ENCODE measurements at places on chromosomes 3 and 15.
A peak's percentile ranks its signal among the peaks of the same experiment; 100 is the strongest.

DNA sequence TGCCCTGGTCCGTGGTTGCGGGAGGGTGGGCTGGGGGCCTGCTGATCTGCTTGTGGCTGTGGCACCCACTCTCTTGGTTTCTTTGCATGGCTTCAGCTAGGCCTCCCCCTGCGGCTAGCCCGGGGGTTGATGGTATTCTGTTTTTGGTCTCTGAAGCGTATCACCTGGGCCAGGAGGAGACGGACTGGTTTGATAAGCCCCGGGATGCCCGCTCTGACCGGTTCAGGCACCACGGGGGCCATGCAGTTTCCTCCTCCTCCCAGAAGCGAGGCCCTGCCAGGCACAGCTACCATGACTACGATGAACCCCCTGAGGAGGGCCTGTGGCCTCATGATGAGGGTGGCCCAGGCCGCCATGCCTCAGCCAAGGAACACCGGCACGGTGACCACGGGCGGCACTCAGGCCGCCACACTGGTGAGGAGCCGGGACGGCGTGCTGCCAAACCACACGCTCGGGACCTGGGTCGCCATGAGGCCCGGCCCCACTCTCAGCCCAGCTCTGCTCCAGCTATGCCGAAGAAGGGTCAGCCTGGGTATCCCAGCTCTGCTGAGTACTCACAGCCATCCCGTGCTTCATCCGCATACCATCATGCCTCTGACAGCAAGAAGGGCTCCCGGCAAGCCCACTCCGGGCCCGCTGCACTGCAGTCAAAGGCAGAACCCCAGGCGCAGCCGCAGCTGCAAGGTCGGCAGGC, 11.3 kb upstream of the APEH start:
- no peak for DNase-seq

DNA sequence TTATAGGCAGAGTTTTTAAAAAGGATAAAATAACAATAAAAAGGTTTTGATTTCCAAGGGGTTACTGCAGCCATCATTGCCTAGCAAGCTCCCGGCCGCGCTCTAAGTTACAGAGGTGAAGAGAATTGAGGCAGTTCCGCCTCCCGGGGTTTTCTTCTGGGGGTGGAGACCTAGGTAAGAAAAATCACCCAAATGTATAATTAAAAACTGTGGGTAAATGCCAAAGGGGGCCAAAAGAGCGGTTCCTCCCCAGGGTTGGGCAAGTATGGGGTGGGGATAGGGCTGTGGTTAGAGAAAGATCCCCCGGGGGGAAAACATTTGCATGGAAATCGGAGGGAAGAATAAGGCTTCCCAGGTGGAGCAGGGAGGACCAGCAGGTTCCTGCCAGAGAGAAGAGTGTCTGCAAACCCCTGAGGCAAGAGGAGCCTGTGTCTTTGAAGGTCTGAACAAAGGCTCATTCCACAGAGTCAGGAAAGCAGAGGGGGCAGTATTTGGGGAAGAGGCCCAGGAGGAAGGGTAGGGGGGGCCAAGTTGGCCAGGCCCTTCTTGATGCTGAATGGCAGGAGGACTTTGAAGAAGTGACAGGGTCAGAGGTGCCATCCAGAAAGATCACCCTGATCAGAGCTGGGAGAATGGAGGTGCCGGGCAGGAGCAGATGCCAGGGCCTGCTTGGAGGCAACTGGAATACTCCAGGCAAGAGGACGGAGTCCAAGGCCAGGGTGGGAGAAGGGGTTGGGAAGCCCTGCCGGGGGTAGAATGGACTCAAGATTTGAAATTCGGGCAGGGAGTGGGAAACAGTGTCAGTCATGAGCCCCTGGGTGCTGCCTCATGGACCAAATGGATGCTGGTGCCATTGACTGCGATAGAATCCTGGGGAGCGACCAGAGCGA, 152.9 kb upstream of the RGMA start:
- no peak for DNase-seq

- no peak for DNase-seq
These were observed 70.4 kb upstream of the KY start for GRCh38 chr3:134721214-134721613.

GRCh38 chr3:184082034-184082433, 14.8 kb upstream of the HTR3E start:
- DNase-seq, result no peak

DNA sequence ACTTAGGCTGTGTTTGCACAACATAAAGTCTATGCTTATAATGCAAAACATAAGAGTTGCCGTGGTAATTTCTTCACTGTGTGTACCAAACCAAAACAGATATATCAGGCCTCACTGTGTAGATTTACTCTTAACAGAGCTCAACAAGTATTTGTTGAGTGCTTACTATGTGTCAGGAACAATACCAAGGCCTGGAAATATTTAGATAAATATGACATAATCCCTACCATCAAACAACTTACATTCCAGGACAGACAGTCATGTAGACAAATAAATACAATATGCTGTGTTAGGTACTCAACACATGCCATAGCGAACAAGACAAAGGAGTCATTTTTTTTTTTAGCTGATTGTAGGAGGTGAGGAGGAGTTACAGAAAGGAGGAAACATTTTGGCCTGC, 554.0 kb downstream of the NSUN3 start:
- DNase-seq, result no peak

DNA sequence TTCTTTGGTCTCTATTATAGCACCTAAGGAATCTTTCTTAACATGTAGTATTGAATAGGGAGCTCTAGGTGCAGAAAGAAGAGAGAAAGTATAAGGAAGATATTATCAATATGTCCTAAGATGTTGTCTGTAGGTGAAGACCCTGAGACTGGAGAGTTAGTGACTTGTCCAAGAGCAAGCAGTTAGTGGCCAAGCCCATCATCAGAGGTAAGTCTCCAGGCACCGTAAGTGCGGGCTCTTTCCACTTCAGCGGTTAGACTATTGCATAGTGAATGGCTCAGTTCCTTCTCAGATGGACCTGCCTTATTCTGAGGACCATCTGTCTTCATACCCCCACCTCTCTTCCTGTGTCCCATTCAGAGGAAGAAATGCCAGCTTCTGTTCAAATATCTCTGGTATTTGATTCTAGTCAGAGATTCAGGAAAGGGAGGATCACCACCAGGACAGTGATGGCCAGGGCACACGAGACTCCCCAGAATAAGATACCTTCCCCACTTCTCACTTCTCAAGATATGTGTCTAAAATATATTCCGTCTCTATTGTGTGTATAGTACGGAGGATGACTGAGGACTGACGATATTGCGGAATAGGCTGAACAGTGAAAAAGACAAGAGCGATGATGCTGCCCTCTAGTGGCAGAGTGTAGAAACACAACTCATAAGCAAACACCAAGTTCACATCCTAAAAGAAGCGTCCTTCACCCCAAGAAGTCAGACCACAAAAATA, 19.1 kb upstream of the ADGRG7 start:
- peak; percentile 40 for DNase-seq

DNA sequence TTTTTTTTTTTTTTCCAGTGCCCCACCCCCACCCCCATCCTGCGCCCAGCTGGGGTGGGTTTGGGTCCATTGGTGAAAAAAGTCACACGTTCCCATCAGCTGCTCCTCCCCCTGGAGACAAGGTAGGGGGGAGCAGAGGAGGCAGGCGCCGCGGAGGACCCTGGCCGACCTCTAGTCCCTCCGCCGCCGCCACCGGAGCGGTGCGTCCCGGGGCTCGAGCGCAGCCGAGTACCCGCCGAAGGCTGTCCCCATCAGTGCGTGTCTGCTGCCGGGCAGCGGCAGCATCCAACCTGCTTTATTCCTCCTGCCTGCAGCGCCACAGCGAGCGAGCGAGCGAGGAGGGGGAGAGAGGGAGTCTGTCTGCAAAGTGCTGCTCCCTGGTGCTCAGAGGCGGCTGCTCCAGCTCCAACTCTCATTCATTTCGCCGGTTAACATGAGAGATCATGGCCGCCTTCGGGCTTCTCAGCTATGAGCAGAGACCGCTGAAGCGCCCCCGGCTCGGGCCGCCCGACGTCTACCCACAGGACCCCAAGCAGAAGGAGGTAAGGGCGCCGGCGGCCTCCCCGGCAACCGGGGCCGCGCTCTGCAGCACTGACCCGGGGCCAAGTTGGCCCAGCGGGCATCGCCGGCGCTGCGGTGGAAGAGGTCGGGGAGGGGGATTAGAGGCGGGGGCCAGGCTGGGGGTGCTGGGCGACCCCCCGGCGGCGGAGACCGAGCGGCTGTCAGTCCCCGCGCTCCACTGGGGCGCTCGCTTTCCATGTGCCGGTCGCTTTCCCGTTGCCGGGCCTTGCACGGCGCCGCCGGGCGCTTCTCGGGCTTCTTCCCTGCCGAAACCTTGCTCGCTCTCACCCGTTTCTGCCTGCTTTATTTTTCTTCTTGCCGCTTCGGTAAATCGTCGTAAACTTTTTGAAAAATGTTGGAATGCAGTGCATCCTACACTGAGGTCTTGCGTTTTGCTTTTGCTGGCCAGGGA, 1.3 kb downstream of the MED12L start:
- peak; percentile 88 for DNase-seq

GRCh38 chr3:191290311-191291025, 38.7 kb upstream of the CCDC50 start:
- DNase-seq, result no peak

GRCh38 chr3:169133178-169134161, 530.0 kb downstream of the MECOM start:
- no peak for DNase-seq

- no peak for DNase-seq
These were observed 1034.7 kb downstream of the FHIT start for GRCh38 chr3:60216462-60217075.

DNA sequence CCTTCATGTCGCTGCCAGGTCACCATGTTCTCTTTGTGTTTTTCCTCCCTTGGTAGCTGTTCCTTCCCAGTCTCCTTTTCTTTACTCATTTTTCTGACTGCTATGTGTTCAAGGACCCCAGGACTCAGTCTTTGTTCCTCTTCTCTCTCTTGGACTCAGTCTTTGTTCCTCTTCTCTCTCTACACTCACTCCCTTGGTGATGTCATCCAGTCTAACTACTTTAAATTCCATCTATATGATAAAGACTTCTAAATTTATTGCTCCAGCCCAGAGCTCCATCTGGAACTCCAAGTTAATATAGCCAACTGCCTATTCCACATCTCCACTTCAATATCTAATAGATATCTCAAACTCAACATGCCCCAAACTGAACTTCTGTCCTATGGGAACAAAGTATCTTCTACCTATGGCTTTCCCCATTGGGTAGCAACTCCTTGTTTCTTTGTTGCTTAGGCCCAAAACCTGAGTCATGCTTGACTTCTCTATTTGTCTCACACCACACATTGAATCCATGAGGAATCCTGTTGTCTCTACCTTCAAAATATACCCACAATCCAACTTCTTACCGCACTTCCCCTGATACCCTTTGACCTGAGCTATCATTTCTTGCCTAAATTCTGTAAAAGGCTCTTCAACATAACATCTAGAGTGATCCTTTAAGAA, 4.9 kb upstream of the DYNC1LI1 start:
- DNase-seq, result no peak

- DNase-seq, result no peak
These were observed at the start of gene RPS17 for GRCh38 chr15:82540055-82540983. Gene RPS17 (minus strand): TSS chr15:82540457. CDS start chr15:82540428, 29 bp downstream.

- DNase-seq, result no peak
These were observed 118.1 kb downstream of the C3orf38 start for GRCh38 chr3:88267847-88268246.
